ENCODE measurements at places on chromosomes 4 and X. TPM values are rescaled to one million over a fixed set of nuclear protein-coding genes. Genes with fewer than 3 reads are reported as not detected.

- DNase-seq: no peak
These were observed 222.7 kb upstream of the HAND2 start for GRCh38 chr4:173752610-173753230.

GRCh38 chr4:13182133-13182532, 302.0 kb downstream of the RAB28 start:
- no peak for DNase-seq

DNA sequence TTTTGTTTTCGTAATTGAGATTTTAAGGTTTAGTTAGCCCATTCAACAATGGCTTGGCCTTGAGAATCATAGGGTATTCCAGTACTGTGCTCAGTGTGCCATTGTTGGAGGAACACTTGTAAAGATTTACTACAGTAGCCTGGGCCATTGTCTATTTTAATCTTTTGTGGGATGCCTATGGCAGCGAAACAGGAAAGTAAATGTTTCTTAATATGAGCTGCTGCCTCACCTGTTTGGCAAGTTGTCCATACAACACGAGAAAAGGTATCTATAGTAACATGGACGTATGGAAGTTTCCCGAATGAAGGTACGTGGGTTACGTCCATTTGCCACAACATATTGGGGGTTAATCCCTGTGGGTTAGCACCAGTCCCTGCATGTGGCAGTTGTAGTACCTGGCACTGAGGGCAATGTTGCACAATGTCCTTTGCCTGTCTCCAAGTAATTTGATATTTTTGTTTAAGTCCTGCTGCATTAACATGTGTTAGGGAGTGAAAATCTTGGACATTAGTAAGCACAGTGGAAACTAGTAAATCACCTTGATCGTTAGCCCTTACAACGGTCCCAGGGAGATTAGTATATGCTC, 38.6 kb upstream of the AADAT start:
- no peak for DNase-seq

DNA sequence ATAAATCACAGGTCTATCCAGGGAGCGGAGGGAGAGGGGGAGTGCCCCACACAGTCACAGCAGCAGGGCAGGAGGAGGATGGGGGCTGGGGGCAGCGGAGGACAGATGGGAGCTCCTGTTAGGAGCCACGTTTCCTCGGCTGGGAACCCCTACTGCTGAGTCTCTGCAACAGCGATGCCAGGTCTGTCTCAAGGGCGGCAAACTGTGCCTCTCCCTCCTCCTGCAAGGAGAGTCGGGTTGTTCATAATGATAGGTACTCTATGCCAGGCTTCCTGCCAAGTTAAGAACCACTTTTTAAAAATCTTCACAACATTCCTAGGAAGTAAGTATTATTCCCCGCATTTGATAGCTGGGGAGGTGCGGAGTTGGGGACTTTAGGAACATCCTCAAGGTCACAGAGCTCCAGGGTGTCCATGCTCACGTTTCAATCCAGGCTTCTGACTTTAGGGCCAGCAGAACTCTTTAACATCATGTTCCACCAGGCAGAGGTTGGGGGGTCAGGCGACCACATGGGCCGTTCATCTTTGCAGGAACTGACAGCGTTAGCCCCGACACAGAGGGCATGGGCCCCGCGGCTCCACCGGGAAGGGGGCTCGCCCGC, 98.3 kb upstream of the MAML3 start:
- no peak for DNase-seq

BST1 gene
- total RNA-seq: 12.7 TPM

DNA sequence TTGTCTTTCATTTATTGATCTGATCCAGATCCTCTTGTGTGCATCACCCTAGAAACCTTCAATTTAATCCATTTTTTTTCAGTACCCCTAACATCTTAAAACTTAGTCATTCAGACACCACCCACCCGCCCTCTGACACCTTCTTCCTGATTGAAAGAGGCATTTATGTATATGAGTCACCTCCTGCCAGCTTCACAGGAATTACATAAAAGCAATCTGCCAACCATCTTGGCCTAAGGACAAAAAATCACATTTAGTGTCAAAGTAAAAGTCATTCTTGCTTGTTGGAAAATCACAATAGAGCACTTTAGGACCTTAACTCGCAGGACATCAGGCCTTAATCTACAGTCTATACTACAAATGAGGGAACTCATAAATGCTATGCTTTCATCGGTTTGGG, 52.1 kb downstream of the NDST3 start:
- no peak for DNase-seq

Data from mucosa of gallbladder (tissue), 1 donor.